ENCODE measurements at places on chromosomes 7 and 10.

- DNase-seq, result no peak
Observed at GRCh38 chr7:117837841-117838240, 35.4 kb downstream of the CTTNBP2 start.

DNA sequence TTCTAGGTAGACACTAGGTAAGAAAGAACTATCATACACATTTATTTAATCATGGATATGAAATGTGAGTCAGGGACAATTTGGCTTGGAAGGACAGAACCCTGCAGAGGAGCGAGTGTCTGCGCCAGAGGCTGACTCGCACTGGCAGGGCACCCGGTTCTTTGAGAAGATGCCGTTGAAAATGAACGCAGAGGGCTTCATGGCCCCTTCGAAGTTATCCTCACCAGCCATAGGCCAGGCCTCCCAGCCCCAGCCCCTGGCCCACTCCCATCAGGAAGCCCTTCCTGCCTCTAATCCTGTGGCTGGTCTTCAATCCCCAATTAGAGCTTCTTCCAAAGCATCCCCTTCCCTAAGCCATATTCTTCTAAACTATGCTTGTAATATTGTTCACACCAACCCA, 239.8 kb downstream of the TCERG1L start:
- no peak for DNase-seq

DNA sequence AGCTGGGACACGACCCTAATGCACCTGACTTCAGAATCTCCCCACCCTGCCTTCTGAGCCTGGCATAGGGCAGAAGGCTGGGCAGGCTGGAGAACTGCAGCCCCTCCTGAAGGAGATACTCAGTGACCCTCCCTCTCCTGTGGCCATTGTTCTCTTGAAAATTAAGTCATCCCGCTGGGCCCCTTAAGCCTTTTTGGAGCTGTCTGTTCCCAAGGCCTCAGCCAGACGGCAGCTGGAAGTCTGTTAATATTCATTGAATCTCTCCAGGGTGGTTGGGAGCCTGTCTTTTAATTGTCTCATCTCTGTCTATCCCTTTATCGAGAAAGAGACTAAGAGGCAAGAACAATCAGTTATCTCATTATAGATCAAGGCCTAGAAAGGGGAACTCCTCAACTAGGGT, 118.1 kb upstream of the PCBD1 start:
- no peak for DNase-seq

- DNase-seq, result no peak
Observed at GRCh38 chr10:22258471-22258870, 40.7 kb upstream of the EBLN1 start.

DNA sequence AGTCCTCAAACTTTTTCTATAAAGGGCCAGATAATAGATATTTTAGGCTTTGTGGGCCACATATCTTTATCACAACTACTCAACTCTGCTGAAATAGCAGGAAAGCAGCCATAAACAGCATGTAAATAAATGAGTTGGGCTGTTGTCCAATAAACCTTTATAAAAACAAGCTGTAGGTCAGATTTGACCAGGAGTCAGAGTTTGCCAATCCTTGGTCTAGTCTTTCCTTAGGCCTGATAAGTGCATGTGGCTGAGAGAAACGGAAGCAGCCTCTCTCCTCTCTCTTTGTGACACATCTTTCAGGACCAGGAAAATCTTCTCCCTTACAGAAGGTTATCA, 724.5 kb downstream of the GRID1 start:
- DNase-seq, result no peak

- DNase-seq, result no peak
Observed at GRCh38 chr7:105691082-105691679, 109.9 kb upstream of the EFCAB10 start.

DNA sequence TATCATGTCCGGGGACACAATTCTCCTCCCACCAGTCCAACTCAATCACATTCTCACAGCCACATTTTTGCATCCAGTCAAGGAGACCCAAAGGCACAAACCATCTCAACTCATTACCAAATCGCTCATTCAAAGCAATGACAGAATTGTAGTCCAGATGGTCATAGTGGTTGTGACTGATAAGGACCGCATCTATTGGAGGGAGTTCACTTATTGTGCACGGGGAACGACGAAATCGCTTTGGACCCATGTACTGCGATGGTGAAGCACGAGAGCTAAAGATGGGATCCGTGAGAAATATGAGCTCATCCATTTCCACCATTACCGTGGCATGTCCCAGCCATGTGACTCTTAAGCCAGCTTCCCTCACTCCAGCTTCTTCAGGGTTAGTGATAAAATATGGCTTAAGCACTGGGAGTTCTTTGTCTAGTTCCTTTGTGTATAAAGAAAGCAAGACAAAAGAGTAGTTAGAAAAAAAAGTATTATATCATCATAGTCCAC, 29.1 kb downstream of the NAPEPLD start:
- no peak for DNase-seq

DNA sequence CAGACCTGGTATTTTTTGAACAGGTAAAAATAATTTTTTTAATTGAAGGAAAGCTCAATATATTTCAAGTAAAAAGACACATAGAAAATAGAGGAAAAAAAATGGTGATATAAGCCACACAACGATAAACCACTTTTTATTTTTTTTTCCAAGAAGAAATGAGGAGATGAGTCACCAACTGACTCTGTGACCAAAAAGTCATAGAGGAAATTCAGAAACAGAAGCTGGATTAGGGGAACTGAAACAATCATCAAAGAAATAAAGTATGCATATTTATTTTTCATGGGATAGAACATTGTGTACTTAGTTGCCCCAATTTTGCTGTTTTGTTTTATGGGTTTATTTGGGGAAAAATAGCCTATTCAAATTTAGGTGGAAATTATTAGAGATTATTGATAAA, 176.8 kb upstream of the AGR3 start:
- DNase-seq, result no peak

GRCh38 chr10:68086910-68087684, 12.0 kb upstream of the HERC4 start:
- DNase-seq, result no peak

- DNase-seq, result no peak
Observed at GRCh38 chr7:116280803-116281202, 70.5 kb downstream of the TES start.

- no peak for DNase-seq
Observed at GRCh38 chr7:54550471-54550870, 8.3 kb downstream of the VSTM2A start.

GRCh38 chr7:92809760-92810573, 26.4 kb downstream of the CDK6 start:
- peak; percentile 35 for DNase-seq

DNA sequence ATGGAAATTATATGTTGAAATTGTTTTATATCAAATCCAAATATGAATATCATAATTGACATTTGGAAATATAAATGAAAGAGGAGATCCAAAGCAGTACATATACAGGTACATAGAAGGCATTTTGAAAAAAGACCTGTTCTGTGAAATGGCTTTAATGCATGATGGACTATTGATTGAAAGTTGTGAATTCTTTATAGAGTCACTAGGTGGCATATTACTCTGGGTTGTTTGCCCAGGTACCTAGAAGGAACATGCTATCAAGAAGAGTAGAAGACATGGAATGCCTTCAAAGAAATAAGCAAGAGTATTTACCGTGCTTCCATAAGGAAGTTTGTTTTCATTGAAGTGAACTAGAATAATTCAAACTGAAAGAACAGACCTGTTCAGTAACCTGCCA, 160.0 kb upstream of the ANK3 start:
- no peak for DNase-seq

GRCh38 chr7:12685550-12685949, 1.9 kb upstream of the ARL4A start:
- peak; percentile 20 for DNase-seq

DNA sequence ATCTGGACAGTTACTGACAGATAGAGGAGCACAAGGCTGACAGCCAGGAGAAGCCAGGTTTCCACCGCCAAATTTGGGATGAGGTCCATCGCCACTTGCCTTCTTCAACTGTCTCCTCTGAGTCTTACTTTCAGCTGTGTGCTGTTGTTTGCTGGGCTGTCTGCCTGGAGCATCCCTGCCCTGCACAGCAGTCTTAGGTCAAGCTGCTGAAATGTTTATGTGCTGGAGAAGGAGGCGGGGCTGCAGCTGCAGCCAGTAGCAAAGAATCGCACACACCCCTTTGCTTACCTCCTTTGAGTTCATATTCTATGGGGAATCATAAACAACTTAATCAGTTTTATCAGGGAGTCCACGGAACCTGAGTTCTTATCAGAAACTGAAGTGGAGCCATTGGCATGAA, 20.1 kb upstream of the CYP3A5 start:
- no peak for DNase-seq

GRCh38 chr10:6236349-6237198, 33.8 kb downstream of the PFKFB3 start:
- DNase-seq, result no peak

DNA sequence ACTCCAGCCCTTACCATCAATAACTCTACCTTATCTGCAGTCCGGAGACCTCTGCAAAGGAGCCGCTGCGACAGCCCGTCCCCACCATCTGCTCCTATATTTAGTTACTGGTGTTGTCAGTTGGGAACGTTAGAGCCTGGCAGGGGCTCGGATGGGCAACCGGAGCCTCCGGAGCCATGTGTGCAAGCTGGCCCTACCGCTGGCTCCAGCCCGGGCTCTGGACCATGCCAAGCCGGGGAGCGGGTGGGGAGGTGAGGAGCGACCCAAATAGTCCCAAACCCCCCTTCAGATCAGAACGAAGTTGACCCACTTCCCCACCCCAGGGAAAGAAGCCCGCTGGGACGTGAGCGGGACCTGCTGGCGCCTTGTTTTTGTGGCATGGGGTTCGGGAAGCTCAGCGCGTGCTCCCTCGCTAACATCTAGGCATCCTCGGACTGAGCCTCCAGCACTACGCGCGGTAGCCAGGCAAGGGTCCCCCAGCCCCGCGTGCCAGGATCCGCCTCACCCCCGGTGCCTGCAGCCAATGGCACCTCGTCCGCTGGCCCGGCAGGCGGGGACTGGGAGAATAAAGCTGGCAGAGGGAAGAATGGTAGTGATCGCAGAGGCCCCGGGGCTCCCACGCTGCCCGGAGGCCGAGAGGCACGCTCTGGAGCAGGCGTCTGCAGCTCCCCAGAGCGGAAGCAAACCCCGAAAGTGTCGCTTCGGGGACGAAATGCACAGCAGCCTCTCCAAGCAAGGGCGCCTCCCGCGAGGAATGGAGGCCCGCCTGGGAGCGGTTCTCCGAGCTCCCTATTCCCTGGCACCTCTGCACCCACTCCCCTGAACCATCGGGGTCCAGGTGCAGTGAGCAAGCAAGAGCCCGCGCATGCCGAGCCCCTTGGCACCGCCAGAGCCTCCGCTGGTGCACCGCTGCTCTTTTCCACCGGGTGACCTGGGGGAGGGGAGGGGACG, 679 bp downstream of the LRRC20 start:
- DNase-seq, result no peak

DNA sequence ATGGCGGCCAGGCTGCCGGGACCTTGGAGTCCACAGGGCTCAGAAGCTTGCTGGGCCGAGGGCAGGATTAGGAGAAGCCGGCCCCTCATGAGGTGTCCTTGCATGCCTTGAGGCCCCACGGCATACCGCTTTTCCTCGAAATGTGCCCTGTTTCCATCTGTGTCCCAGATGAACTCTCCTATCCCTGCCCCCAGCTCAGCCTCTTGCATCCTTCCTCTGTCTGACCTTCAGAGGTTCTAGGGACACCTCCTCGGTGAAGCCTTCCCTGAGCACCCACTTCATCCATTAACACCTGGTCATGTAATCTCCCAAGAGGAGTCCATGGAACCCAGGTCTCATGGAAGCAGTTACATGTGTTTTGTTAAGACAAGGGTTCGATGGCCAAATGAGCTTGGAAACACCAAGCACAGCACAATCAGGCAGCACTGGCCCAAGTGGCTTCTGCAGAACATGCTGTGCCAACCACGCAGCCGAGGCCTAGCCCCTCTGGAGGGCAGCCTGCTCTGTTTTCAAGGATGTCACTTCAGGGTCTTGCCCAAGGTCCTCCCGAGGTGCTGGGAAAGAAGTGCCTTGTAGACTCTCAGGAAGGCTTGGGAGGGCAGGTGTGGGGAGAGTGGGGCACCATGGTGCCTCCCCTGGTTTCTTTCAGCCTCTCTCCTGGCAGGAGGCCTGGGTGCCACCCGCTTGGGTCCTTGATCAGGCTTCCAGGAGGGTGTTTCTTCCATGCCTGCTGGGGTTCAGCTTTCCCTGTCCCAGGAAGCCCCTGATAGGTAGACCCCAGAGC, 124.3 kb downstream of the NEURL1 start:
- no peak for DNase-seq

DNA sequence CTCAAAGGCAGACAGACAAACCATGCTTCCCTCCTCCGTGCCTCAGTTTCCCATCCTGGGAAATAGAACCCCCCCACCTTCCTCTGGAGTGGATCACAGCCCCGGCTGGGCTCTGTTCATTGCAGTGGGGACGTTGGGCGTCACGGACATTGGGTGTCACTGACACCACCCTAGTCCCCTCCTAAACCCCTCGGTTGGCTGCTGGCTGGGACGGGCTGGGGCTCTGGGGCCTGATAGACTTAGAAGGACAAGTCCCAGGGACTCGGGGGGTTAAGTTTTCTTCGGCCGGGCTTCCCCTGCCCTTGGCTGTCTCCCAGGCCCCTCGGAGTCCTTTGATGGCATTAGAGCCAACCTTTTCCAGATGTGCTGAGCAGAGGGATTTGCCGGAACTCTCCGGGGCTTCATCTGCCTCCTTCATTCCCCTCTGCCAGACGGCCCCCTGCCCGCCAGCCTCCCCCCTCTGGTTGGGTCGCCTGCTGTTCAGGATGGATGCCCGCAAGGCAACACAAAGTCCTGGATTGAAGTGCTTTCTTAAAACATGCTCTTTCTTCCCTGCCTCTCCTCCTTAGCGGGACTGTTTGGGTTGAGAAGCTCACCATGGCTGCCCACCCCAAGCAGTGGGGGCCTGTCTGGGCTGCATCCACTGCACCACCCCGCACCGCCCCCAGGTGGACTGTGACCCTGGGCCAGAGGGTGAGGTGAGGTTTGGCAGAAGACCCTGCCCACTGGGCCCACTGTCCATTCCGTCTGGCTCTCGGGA, 73.0 kb downstream of the COL26A1 start:
- DNase-seq, result no peak

GRCh38 chr10:65754112-65754511, 1171.7 kb upstream of the LRRTM3 start:
- no peak for DNase-seq

DNA sequence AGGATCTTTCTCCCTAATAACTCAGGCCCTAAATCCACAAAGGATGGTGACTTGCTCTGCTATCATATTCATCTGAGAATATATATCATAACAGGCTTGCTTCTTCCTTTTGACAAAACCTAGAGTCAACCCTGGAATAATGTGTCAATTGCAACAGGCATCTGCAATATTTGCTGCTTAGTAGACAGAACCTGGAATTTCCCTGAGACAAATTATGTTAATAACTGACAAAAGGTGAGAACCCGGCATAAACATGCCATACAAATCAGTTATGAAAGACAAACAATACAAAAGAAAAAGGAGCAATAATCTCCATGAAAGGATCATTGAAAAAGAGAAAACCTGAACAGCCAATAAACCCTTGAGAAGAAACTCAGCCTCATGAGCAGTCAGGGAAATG, 114.5 kb upstream of the CDCA7L start:
- DNase-seq, result no peak

DNA sequence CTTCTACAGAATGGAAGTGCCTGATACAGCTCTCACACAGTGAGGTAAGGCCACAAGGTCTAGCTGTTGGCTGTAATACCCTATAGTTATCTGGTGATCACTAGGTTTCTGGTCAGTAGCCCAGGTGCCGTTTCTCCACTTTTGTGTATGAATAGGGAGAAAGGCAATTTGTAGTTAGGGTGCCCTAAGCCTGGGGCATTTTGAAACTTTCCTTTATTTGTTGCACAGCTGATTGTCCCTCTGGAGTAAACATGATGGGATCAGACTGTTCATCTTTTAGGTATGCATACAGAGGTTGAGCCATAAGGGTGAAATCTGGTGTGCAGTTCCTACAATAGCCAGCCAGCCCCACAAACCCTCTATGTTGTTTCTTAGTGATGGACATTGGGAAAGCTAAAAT, 112.4 kb downstream of the ANKRD26 start:
- no peak for DNase-seq

Data from effector CD4-positive, alpha-beta T cell (primary cell).